ENCODE measurements at places on chromosomes 6 and 20. TPM values are rescaled to one million over a fixed set of nuclear protein-coding genes. Genes with fewer than 3 reads are reported as not detected.

GRCh38 chr20:14235355-14235754 lies 102.1 kb downstream of the FLRT3 start:
- no peak for DNase-seq

- DNase-seq: no peak
Observed at GRCh38 chr20:50834599-50835005, 39.7 kb downstream of the BCAS4 start.

GRCh38 chr20:57395111-57395966 lies 4.1 kb downstream of the RBM38 start:
- DNase-seq: no peak

- no peak for DNase-seq
Observed at GRCh38 chr6:85574932-85575598, 18.6 kb downstream of the SNX14 start.

GRCh38 chr20:37636212-37636975 lies 57.4 kb upstream of the CTNNBL1 start:
- no peak for DNase-seq

DNA sequence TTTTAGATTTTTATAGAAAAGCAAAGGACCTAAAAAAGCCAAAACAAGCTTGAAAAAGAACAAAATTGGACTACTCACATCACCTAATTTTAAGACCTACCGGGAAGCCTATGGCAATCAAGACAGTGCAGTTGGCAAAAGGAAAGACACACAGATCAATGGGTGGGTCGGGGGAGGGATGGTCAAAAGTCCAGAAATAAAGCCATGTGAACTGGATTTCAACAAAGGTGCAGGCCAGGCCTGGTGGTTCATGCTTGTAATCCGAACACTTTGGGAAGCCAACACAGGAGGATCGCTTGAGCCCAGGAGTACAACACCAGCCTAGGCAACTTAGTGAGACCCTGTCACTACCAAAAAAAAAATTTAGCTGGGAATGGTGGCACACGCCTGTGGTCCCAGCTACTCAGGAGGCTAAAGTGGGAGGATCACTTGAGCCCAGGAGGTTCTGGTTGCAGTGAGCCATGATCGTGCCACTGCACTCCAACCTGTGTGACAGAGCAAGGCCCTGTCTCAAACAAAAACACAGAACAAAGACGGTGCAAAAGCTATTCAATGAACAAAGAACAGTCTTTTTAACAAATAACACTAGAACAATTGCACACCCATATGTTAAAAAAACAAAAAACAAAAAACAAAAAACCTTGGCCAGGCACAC lies 34.5 kb downstream of the NUP153 start:
- no peak for DNase-seq

DNA sequence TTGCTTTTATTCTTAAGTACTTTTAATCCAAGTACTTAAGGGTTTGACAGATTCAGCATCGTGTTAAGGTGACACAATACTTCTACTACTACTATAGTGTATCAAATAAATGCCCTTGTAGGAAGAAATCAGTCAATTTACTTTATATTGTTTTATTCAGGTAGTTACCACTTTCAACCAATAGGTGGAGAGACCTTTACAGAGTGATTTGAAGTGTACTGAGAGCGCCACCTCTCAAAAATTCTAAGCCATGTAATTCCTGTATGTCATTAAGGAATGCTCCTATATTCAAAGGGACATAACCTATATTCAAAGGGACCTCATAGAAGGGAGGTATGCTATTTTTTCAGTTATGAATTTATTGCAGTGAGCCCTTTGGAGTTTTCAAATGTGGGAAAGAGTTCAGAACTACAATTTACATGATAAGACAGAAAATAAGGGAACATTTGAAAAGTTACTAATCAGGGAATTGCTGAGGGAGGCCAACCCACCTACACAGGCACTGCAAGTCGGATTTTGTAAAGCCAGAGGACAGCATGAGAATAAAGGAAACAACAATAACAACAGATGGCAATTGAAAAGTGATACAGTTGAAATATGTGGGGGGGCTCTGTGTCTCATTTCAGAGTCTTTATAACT lies 955.6 kb downstream of the TBC1D32 start:
- no peak for DNase-seq

DNA sequence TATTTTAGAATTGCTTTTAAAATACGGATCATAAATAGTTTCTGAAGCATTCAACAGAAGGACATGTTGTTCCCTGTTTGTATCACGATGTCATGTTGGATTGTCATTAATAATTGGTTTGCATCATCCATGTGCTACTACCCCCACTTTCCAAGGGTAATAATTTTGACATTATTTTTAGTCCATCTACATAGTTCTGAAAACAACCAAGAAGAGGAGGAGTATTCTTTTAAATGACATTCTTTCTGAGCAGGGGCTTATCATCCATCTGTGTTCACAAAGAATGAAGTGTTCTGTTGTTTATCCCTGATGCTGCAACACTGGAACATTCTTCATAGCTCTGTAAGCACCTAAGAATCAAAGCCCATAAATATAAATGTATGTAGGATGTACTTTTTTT lies 151.0 kb upstream of the CITED2 start:
- DNase-seq: no peak

DNA sequence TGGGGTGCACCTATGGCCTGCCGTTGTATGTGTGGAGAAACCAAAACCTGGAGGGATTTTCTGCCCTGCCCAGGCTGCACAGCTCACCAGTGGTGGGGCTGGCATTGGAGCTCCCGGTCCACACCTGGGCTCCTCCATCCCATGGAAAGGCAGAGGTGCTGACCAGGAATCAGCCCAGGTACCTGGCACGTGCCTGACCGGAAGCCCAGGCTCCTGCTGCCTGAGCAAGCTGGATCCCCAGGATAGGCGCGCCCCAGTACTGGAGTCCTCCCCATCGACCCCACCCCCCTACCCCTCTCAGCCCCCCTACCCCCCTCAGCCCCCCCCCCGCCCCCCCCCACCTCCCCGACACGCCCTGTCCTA lies 39.9 kb upstream of the HMGA1 start:
- no peak for DNase-seq

DNA sequence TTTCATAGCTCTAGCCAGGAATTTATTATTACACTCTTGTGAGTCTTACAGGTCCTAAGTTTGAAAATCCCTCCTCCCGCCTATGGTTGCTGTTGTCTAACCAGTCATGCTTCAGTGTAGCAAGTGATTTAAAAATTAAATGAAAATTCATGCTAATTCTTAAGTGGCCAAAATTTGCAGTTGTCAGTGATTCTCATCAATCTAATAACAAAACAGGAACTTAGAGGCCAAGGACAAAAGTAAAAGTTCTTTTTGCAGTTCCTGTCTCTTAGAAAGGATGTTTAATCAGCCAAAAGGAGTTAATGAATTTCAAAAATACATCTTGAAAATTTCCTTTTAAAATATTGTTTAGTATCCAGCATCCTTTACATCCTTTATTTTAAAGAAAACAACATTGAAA lies 36.3 kb downstream of the VTA1 start:
- DNase-seq: no peak

- DNase-seq: no peak
Observed at GRCh38 chr6:79158856-79159516, 75.5 kb downstream of the HMGN3 start.

GRCh38 chr6:44512868-44513741 lies 125.6 kb downstream of the CDC5L start:
- DNase-seq: no peak

- DNase-seq: peak; percentile 36
Observed at GRCh38 chr6:107116328-107116892, 1.1 kb upstream of the BEND3 start.

GRCh38 chr6:18596531-18596835 lies 209.3 kb downstream of the RNF144B start:
- no peak for DNase-seq

DNA sequence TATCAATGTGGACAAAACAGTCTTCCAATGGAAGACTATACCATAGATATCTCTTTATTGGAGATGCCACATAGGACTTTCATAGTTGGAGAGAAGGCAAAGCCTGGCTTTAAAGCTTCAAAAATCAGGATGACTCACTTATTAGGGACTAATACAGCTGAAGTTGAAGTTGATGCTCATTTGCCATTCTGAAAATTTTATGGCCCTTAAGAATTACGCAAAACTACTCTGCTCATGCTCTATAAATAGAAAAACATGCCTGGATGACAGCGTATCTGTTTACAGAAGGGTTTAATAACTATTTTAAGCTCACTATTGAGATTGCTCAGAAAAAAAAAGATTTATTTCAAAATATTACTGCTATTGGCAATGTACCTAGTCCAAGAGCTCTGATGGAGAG lies 155.5 kb upstream of the DST start:
- no peak for DNase-seq

GRCh38 chr6:43616725-43617472 lies 12.2 kb downstream of the GTPBP2 start:
- no peak for DNase-seq

DNA sequence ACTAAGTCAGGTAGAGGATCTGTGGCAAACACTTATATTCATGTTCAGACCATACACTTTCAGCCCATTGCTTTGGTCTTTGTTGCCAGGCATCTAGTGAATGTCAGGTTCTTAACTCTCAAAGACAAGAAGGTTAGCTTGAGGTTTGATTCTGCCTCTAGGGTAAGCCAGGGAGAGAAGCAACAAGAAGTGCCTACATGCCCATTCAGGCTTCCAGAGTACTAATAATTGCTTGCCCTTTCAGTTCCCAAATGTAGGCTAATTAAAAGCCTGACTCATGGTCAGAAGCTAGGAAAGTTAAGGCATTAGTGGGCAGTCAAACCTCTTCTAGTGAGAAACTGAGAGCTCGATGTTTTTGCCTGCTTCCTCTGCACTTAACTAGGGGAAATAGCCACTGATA lies 492.4 kb downstream of the PKHD1 start:
- no peak for DNase-seq

DNA sequence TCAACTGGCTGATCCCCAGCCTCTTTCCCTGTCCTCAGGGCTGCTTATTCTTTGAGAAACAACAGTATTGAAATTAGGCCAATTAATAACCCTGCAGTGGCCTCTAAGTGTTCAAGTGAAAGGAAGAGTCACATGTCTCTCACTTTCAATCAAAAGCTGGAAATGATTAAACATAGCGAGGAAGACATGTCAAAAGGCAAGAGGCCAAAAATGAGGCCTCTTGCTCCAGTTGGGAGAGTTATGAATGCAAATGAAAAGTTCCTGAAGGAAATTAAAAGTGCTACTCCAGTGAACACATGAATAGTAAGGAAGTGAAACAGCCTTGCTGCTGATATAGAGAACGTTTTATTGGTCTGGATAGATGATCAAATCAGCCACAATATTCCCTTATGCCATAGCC lies 131.5 kb downstream of the MACROD2 start:
- DNase-seq: peak; percentile 14

GRCh38 chr20:46803123-46804020 lies 91.3 kb upstream of the EYA2 start:
- DNase-seq: no peak

DNA sequence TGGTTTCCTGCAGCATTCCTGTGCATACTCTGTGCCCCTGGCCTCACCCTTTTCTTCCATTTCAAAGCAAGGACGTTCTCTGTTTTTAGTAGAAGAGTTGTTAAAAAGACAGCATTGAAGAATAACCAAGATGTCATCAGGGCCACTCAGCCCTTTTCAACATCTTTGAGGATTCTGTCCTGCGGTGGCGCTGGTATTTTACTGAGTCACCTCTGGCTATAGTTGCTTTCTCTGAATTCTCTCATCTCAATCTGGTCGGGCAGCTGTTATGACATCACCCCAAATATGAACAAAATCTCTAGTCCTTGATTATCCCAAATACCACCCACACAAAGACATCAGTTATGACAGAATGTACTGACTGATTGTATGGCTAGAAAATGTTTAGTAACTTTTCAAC lies 204.2 kb downstream of the GRIK2 start:
- DNase-seq: no peak

DNA sequence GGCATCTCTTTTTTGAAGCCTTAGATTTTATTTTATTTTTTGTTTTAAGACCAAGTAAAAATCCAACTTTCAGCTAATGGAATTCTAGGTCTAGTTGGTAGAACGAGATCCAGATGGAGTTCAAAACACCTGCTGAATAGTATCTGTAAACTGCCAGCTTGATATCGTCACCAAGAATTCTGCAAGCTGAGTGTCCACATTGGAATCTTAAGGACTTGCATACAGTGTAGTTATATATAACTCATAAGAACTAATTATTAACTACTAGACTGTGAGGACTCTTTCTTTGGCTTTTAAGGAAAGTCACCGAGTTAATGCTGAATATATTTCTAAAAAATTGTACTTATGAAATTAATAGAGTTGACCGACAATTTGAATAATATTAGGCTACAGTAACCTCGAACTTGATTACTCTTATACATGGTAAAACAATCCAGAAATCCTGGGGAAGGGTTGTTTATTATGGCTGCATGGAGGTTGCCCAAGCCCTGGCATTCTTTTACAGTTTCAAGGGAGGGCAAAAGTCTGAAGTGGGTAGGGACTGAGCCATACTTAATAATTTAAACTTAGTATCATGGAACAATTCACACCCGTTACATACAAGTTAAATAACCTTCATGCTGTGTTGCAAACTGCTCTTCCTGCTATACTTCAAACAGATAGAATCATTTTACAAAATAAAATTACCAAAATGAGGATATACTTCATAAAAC lies 553.9 kb downstream of the PTPRT start:
- DNase-seq: no peak

GRCh38 chr20:16639027-16639941 lies 66.0 kb upstream of the KIF16B start:
- no peak for DNase-seq

DNA sequence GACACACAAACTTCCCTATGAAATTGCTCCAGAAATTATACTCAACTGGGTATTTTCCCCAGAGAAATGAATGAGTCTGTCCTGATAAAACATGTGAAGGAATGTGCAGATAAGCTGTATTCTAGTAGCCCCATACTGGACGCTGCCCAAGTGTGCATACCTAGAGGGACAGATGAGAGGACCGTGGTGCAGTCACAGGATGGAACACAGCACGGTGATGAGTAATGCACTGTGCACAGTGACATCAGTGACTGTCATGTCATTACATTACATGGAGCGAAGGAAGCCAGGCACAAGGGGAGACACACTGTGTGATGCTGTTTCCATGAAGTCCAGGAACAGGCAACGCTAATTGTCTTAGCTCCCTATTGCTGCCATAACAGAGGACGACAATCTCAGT lies 155.5 kb downstream of the CDH4 start:
- DNase-seq: no peak

- DNase-seq: no peak
Observed at GRCh38 chr6:87881342-87881895, 166.2 kb upstream of the SPACA1 start.

FERMT1 gene
- total RNA-seq: 9.2 TPM

BFSP1 gene
- total RNA-seq: 1.2 TPM

TBC1D20 gene
- total RNA-seq: 36.9 TPM

GSTA3 gene
- total RNA-seq: not detected

COX4I2 gene
- 3.8 TPM for total RNA-seq

KHDC1 gene
- total RNA-seq: 2.9 TPM

ULBP3 gene
- 2.5 TPM for total RNA-seq

FAM184A gene
- total RNA-seq: 1.0 TPM

SLCO4A1 gene
- total RNA-seq: 5.9 TPM

All from mucosa of gallbladder (tissue), 1 donor.